ENCODE measurements at places on chromosomes 4 and X.

DNA sequence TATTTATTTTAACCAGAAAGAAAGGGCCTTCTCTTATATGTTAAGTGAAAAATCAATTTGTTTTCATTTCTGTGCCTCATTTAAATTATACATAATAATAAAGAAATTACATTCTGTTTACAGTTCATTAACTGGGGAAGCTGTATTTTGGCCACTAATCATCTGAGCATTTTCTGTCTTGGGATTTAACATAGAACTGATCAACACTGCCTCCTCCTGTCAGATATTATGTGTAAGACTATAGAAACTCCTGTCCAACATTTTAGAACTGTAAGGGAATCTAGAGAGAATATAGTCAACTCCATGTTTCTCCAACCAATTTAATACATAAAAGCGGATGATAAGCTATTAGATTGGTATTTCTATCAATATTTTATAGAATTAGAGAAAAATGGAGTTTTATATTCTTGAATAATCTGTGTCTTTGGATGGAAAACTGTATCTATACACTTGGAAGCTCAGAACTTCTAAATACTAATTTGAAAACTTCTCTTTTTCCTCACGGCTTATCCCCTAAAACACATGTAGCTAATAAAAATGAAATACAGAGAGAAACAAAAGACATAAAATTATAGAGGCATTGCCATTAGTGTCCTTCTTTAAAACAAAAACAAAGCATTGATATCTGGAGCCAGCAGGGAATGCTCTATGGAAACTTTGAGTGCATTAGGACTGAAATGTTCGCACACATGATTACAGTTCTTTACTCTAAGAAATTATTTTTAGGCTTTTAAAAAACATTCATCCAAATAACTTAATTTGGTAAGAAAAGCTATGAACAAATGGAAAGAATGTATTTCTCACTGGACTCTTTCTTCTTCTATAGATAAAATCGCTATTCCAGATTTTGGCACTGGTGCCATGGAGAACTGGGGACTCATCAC lies 33.1 kb downstream of the ENPEP start:
- no peak for DNase-seq

DNA sequence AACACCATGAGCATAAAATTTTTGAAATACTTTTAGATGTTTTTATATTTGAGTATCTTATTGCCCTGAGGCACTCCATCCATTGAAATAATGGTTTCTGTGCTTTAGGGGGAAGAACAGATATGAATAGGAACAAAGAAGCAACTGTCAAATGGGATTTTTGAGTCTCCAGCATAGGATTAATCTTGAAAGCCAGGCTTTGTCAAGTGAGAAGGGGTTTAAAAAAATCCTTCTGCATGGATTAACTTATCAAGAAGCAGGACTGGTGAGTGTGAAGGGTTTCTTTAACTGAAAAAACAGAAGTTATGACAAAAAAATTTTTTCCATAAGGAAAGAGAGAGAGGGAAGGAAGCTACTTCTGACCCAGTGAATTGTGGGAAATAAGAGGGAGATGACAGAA lies 7.6 kb upstream of the NUDT9 start:
- no peak for DNase-seq

DNA sequence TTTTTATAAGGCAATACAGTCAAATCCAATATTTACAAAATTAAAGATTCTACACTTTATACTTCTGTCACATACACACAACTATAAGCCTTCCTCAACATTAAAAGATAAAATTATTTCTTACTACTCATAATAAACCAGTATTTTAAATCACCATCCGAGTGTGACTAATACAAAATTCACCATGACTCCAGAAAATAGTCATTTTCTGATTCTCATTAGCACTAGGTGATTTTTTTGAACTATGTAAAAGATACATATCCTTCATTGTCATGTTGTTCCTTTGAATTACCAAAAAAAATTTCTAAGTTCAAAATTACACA lies 646 bp upstream of the SLC7A11 start:
- no peak for DNase-seq

- DNase-seq, result no peak
Observed at GRCh38 chr4:1783970-1784369, 9.1 kb upstream of the FGFR3 start.

GRCh38 chr4:105283501-105283900 lies 136.8 kb downstream of the TET2 start:
- no peak for DNase-seq

GRCh38 chrX:110743679-110744340 lies 51.8 kb downstream of the CHRDL1 start:
- DNase-seq, result no peak

DNA sequence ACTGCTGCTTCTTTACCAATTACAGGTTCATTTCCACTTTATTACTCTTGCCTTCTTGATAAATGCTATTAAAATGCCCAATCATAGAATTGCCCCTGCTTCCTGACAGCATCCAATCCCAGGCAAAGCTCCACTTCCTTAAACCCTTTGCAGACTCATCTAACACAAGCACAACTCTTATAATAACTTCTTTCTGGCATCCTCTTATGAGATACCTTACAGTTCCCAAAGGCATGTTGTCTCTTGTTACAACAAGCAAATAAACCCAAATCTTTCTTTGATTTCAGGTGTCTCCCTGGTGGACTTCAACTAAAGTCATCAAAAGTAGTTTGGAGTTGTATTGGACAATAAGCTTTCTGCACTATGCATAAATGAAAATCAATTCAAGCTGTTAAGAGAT lies 22.5 kb upstream of the ADH7 start:
- no peak for DNase-seq

- no peak for DNase-seq
Observed at GRCh38 chr4:126553248-126553647, 1079.5 kb upstream of the INTU start.

DNA sequence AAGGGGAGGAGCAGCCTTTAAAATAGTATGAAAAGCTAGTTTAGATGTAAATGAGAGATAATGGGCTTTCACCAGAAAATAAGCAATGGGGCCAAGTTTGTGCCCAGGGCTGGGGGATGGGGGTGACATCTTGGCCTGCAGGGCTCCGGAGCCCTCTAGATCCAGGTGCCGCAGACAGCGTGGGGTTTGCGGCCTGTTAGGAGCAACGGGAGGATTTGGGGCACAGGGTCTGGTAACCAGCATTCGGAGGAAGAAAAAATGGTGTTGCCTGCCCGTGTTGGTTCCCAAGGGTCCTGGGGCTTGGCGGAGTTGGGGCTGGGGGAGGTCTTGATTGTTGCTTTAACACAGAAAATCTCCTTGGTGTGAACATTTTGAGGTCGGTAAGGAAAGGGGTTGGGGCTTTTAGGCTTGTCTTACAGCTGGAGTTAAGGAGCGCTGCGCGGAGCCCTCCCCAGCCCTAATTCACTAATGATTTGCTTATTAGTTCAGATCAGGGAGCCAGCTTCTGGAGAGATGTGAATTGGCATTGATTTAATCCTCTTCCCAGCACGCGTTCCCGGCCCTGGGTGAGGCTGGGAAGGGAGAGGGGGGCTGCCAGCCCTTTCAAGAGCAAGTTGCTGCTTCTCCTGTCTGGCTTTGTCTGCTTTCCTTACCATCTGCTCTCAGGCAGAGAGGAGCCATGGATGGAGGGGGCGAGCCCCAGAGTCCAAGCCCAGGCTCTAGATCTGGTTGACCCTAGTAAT lies 443.4 kb downstream of the BCOR start:
- no peak for DNase-seq

All from stimulated activated CD4-positive, alpha-beta T cell treated with anti-CD3 and anti-CD28 coated beads, Interleukin-15, amount 100 ng/mL, for 48 hours (primary cell).